ENCODE measurements at places on chromosomes 4 and X. TPM values are rescaled to one million over a fixed set of nuclear protein-coding genes. Genes with fewer than 3 reads are reported as not detected.

HPF1 gene
- 40.7 TPM for polyA plus RNA-seq

N4BP2 gene
- 8.4 TPM for polyA plus RNA-seq

SUPT20HL1 gene
- not detected for polyA plus RNA-seq

MGARP gene
- 0.18 TPM for polyA plus RNA-seq

USP26 gene
- polyA plus RNA-seq, result not detected

HMX1 gene
- not detected for polyA plus RNA-seq

FAT1 gene
- polyA plus RNA-seq, result 0.10 TPM

SERPINA7 gene
- polyA plus RNA-seq, result not detected

GAGE2A gene
- not detected for polyA plus RNA-seq

SOWAHD gene
- 0.44 TPM for polyA plus RNA-seq

FGFBP2 gene
- 1.1 TPM for polyA plus RNA-seq

RBM46 gene
- polyA plus RNA-seq, result not detected

PNMA3 gene
- polyA plus RNA-seq, result not detected

TMSB15C gene
- polyA plus RNA-seq, result 0.34 TPM

USP17L24 gene
- polyA plus RNA-seq, result not detected

CLDN22 gene
- not detected for polyA plus RNA-seq

FAM90A26 gene
- polyA plus RNA-seq, result not detected

DAPP1 gene
- polyA plus RNA-seq, result 32.6 TPM

DUSP9 gene
- not detected for polyA plus RNA-seq

NOX1 gene
- not detected for polyA plus RNA-seq

UGT8 gene
- not detected for polyA plus RNA-seq

RPL34 gene
- 3,546 TPM for polyA plus RNA-seq

SEL1L3 gene
- polyA plus RNA-seq, result 50.3 TPM

POLN gene
- 0.46 TPM for polyA plus RNA-seq

NPNT gene
- polyA plus RNA-seq, result not detected

ZFP42 gene
- polyA plus RNA-seq, result not detected

GAGE12F gene
- polyA plus RNA-seq, result not detected

FAM236B gene
- polyA plus RNA-seq, result not detected

UGT2B17 gene
- polyA plus RNA-seq, result not detected

ETDB gene
- polyA plus RNA-seq, result not detected

CLIC2 gene
- polyA plus RNA-seq, result 0.76 TPM

DCHS2 gene
- not detected for polyA plus RNA-seq

HS6ST2 gene
- not detected for polyA plus RNA-seq

GATA1 gene
- polyA plus RNA-seq, result not detected

NUP62CL gene
- 2.3 TPM for polyA plus RNA-seq

GAGE12D gene
- polyA plus RNA-seq, result not detected

Data from CD4-positive, CD25-positive, alpha-beta regulatory T cell (primary cell).